ENCODE measurements at places on chromosomes 6 and 20. TPM values are rescaled to one million over a fixed set of nuclear protein-coding genes. Genes with fewer than 3 reads are reported as not detected.
A peak's percentile ranks its signal among the peaks of the same experiment; 100 is the strongest.

Gene TNXB
- total RNA-seq, result 2.4 TPM

Gene GINM1
- total RNA-seq, result 30.8 TPM

Gene C6orf132
- 11.3 TPM for total RNA-seq

Gene ASXL1
- 13.8 TPM for total RNA-seq

Gene PM20D2
- total RNA-seq, result 7.1 TPM

Gene NKAIN4
- 1.1 TPM for total RNA-seq

Gene SIRPB2
- total RNA-seq, result 0.26 TPM

Gene ZSCAN9
- 12.1 TPM for total RNA-seq

Gene HCK
- 0.13 TPM for total RNA-seq

Gene CYP24A1
- 6.9 TPM for total RNA-seq

Gene C6orf52
- total RNA-seq, result 2.1 TPM

Gene CRISP1
- not detected for total RNA-seq

Gene SPATS1
- total RNA-seq, result not detected

GRCh38 chr6:6728169-6728941 lies 139.8 kb downstream of the LY86 start:
- DNase-seq, result no peak

DNA sequence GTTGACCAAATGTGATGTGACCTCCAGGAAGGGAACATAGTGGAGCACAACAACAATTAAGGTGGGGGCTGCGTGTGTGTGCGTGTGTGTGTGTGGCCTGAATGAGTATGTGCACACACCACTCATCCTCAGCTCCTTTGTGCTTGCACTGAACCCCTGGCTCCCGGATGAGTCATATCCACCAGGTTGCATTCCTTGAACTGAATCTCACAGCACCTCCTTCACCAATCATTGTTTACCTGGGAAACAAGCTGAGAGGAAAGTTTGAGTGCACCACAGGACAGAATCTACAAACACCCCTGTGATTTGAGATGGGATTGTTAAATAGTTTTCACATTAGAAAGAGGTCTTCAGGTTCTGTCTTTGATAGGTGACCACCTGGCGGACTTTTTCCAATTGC lies 33.7 kb upstream of the GPR6 start:
- DNase-seq, result peak; percentile 91

- no peak for DNase-seq
These were observed 423.3 kb downstream of the QKI start for GRCh38 chr6:163837691-163838431.

DNA sequence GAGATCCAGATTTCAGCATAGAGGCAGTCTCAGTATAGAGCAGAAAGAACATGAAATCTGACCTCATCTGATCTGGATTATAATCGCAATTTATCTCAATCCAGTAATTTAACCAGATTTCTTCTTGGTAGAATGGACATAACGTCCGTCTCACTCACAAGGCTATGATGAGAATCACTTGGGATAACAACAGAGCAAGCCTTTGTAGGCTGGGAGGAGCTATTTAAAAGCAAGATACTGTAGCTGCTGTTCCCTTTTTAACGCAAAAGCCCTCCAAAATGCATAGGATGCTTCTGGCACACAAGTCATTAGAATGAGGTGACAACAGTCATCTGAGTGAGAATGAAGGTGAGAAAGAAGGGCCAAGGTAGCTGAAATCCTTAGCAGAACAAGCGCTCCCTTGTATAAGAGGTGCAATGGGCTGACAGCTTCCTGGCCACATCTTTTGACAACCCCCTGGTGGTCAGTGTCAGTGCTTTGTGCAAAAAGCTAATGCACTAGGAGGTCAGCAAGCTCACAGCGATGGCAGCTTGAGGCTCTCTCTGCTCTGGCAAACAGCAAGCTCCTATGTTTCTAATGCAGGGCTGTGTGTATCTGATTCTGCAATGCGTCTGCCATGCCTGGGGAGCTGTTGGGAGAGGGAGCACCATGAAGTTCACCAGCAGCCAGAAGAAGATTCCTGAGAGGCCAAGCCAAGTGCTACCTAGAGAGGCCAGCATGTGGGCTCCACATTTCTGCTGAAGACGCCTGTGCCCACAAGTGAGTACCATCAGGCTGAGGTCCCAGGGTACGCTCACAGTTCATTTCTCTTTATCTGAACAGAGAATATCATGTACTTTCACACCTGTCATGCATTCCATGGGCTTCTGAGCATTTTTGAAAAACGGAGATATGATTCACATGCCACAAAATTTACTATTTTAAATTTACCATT lies 16.2 kb downstream of the METTL24 start:
- DNase-seq, result no peak

- no peak for DNase-seq
These were observed 45.4 kb downstream of the MKKS start for GRCh38 chr20:10388597-10388996.

- DNase-seq, result no peak
These were observed 108.7 kb upstream of the TMEM170B start for GRCh38 chr6:11428895-11429294.

- no peak for DNase-seq
These were observed 90.9 kb downstream of the CEP162 start for GRCh38 chr6:84136364-84137050.

- no peak for DNase-seq
These were observed 333.7 kb downstream of the ZFAND3 start for GRCh38 chr6:38153076-38153797.

GRCh38 chr20:53599378-53599777 lies 5.7 kb upstream of the ZNF217 start:
- no peak for DNase-seq

DNA sequence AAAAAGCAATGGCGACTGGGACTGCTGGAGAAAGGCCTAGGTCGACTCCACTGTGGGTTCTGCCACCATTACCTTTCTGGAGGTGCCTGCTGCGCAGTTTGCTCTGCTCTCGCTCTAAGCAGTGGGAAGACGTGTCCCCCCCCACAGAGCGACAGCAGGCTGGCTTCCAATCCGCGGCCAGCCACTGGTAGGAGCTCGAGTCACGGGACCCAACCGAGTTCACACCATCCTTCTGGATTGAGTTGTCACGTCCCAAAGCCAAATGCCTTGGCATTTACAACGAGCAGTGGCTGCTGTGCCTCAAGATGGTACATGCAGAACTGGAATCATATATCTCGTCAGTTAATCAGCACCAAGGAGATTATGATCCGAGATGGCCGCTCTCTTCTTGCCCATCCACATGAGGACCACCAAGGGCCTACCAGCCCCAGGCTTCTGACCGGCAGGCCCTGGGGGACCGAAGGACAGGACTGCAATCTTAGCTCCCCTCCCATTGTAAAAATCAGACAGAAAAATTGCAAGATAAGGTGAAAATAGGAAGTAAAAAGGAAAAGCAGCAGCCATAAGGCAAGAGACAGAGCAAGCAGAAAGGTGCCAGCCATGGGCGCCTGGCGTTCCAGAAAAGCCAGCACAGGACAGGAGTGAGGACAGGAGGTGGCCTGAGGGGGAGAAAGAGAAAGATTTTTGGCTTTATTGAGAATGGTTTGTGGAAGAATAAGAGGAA lies 74.4 kb downstream of the TRAM2 start:
- DNase-seq, result no peak

DNA sequence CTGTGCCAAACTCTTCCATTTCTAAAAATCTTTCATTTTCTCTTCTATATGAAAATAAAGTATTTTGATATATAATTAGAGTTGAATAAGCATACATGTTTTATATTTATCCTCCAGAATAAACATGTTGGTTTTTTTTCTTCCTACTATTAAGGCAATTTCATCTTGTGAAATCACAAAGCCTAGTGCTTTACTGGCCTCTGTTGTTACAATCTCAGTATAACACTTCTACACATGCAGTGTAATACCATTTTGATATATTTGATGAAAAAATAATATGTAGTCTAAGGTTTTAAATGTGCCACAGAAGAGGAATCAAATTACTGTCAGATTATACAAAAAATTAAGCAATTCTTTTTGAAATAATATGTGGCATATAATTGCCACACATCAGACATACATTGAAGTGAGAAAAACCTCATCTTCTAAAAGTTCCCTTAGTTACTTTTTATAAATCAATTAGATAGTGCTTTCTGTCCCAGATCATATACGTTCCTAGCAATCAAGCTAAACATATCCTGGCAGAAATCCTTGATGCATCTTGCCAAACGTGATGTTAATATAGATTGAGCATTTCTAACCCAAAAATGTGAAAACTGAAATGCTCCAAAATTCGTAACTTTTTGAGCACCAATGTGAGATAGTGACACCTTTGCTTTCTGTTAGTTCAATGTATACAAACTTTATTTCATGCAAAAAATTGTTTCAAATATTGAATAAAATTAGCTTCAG lies 225.1 kb upstream of the MANEA start:
- DNase-seq, result peak; percentile 27

DNA sequence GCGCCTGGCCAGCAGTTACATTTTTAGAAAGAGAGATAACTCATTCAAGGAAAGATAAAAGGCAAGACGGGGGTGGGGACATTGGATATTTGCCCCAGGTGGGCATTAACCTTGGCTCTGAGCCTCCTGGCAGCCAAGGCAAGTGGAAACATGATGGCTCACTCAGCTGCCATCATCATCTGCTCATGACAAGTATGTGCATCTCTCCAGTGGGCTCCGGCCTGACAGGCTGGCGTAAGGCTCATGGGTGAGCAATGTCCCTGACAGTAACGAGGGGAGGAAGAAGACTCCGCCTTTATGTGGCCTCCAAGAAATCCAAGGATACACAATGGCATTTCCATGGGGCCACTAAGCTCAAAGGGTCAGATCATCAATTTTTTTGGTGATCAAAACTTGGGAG lies 13.3 kb downstream of the ANKRD60 start:
- DNase-seq, result no peak

DNA sequence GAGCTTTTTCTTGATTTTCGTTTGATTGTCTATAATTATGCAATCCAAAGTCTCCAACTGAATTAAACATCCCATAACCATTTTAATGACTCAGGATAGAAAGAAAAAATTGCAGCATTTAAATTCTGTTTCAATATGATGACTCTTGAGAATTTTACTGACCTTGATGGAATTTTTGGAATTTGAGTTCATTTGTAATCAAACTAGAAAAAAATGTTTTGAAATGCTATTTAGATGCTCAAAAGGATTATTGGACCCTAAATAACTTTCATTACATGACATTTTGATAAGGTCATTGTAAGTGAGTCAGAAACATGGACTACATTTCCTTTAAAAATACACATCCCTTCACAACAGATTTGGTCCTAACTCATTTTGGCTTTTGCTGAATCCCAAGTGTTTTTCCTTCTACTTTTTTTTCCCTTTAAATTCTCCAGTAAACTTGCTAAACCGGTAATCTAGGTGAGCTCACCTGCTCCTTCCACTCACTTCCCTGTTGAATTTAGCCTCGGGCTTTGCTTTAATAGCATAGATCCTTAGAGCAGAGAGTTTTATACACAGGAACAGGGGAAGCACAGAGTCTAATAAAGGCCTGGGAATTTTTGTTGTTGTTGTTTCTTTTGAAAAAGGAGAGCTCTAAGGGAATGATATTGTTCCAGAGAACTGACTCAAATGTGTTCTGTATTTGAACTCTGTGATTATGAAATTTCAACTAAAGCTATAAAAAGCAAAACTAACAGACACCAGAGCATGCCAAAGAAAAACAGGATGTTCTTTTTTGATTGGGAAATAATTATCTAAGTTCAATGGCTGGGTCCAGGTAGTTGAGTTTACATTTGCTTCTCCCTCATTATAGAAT lies 1088.2 kb upstream of the CITED2 start:
- peak; percentile 95 for DNase-seq

GRCh38 chr6:136740050-136740974 lies 52.0 kb downstream of the MAP3K5 start:
- DNase-seq, result peak; percentile 72

GRCh38 chr6:132364306-132365074 lies 36.8 kb downstream of the MOXD1 start:
- DNase-seq, result no peak

DNA sequence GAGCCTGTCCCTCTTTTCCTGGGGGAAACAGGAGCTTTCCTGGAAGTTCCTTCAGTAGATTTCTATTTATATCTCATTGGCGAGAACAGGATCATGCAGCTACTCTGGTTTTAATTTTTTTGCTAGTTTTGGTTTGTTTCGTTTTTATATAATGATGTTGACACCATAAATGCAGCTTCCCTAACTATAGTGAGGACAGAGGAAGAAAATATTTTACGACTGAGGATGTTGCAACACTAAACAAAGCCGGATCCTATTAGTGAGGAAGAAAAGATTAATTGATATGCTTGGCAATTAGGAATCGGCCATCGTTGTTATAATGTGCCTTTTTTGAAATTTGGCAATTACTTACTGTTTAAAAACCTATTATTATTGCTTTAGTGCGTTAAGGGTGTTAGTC lies 16.6 kb downstream of the KDM1B start:
- no peak for DNase-seq

GRCh38 chr6:22271081-22271480 lies 25.8 kb downstream of the PRL start:
- no peak for DNase-seq

DNA sequence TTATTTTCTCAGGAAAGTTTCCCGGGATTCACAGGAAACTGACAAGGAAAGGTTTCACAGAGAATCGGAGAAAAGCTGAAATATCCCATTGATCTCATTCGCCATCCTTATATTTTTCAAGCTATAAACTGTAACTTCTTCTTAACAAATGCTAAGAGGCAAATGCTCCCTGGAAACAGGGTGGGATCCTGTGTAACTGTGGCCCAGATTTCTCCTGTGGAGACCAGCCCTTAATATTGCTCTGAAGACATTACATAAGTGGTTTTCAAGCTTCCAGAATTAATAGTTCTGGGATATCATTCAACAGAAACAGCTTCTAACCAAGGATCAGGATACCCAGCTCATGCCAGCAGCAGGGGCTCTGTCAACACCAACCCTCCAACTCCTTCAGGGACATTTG lies 69.2 kb downstream of the THBS2 start:
- no peak for DNase-seq

GRCh38 chr6:33418690-33419291 lies 884 bp upstream of the CUTA start:
- no peak for DNase-seq
